ENCODE measurements at places on chromosomes 7 and 10.

DNA sequence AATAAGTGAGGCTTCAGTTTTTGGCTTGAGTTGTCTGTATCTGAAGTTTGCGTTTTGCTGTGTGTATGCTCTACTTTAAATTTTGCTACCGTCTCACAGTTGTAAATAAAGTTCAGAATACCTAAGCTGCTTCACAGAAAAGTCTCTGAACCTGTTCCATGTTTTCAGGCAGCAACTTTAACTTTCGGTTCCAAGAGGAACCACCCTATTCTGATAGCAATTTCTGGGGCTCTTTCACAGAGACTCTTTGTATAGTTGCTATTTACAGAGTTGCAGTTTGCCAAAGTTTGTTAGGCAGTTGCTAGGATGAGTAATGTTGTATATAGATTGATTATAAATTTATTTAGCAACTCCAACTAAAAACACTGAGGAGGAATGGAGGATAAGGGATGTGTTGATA lies 5.7 kb downstream of the FAM221A start:
- no peak for DNase-seq

- DNase-seq, result no peak
Measured at GRCh38 chr7:158023681-158024350, 563.8 kb downstream of the PTPRN2 start.

DNA sequence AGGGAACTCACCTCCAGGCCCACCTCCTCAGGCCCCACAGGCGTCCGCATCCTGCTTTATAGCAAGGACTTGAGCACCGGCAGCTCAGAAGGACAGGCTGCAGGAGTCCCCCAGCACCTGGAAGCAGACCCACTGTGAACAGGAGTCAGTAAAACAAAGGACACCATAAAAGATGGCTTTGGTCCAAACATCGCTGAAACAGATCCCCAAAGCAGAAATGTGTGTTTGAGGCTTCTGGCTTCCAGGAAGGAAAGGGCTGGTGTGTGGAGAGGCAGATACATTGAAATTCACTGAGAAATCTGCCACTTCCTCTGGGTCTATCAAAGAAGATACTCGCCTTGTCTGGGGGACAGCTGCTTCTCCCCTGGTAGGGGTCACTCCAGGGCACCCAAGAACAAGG lies 286.2 kb downstream of the PLXNA4 start:
- no peak for DNase-seq

DNA sequence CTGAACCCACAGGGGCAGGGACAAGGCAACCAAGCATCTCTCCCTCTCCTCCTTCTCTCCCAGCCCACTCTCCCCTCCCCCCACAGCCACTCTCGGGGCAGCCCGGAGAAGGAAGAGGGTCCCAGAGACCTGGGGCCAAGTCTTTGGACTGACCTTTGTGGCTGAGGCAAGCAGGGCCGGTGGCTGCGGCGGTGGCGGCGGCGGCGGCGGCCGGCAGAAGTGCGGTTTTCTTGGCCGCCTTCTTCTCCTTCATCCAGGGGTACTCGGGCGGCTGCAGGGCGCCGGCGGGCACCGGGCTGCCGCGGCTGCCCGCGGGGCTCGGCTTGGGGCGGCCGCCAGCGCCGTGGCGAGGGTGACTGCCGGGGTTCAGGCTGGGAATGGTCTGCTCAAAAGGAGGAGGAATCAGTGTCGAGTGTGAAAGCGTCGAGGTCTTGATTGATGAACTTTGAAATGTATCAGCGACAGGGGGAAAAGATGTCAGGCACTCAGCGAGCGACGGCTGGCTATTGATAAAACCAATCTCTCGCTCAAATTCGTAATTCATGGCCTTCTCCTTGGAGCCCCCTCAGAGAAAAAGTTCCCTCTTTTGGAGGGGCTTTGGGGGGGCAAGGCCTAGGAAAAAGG lies 414 bp downstream of the HOXA2 start:
- DNase-seq, result no peak

- no peak for DNase-seq
Measured at GRCh38 chr10:63644418-63645142, 123.4 kb downstream of the REEP3 start.

DNA sequence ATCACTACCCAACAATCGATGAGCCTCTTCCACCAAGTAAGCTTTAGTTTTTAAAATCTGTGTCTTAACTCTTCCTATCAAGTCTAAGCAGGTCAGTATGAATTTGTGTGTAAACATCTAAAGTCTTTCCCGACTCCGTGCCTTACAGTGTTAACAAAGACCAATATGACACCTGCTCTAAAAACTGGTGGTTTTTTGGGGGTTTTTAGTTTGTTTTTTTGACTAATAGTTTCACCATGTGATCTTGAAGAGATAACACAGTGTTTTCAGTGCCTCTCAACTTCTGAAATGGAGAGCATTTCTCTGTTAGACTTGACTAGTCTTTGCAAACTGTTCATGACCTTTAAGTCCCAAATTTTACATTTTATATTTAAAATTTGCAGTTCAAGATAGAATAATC lies 132.0 kb upstream of the STK17A start:
- DNase-seq, result no peak

- no peak for DNase-seq
Measured at GRCh38 chr7:50641442-50642405, 76.5 kb upstream of the DDC start.

DNA sequence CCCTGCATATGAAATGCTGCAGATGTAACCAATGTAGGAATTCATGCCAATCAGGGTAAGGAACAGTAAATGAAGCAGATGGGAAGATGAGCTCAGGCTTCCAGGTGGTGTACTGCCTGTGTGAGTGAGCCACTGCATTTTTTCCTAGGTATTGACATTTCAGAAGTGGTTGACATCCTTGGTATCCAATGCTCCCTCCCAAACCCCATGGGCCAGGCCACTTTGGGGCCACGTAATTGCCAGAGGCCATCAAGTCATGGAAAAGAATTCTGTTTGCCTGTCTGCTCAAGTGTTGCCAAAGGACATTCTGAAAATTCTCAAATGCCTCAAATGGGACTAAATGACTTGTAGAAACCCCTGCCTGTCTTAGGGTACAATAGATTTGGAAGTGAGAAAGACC lies 384.6 kb downstream of the GATA3 start:
- no peak for DNase-seq

Data from AG04450 (cell line).